ENCODE measurements at places on chromosomes 6 and 20.

GRCh38 chr6:110327391-110327790 lies 30.8 kb downstream of the METTL24 start:
- no peak for DNase-seq

DNA sequence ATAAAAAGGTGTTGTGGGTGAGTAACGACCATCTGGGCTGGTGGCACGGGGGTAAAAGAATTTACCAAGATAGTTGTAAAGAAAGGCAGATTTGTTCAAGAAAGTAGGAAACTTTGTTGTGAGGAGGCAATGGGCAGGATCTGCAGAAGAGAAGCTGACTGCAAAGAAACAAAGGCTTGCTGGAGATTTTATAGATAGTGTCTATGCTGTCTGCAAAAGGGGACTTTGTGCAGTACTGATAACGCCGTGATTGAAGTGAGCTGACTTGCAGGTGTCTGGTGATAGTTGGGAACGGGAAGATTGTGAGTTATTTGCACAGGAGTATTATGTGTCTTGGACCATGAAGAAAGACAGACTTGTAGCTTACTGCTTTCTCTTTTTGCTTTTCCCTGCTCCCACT lies 36.8 kb upstream of the GSTA3 start:
- DNase-seq: no peak

DNA sequence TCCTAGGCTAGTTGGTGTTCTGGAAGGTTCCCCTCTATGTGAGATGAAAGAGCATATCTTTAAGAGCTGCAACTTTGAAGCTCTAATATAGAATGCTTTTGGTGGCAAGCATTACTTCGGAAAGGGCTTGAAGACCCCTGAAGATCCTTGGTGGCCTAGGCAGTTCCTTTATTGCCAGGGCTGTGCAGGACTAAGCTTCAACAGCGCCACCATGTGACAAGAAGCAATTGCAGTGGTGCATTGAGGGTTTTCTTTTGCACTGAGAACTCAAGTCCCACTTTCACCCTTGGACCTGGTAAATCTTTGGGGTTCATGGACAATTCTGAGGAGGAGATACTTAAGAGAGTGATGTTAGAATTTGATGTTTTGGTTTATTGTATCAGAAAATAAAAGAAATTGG lies 237.4 kb upstream of the GMDS start:
- no peak for DNase-seq

DNA sequence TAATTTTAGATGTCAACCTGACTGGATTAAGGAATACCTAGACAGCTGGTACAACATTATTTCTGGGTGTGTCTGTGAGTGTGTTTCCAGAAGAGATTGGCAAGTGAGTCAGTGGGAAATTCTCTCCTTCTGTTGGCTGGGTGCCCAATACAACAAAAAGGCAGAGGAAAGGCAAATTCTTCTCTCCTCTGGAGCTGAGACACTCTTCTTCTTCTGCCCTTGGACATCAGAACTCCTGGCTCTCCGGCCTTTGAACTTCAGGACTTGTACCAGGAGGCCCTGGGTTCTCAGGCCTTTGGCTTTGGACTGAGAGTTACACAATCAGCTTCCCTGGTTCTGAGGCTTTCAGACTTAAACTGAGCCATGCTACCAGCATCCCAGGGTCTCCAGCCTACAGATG lies 7.8 kb upstream of the BTN3A1 start:
- DNase-seq: no peak

DNA sequence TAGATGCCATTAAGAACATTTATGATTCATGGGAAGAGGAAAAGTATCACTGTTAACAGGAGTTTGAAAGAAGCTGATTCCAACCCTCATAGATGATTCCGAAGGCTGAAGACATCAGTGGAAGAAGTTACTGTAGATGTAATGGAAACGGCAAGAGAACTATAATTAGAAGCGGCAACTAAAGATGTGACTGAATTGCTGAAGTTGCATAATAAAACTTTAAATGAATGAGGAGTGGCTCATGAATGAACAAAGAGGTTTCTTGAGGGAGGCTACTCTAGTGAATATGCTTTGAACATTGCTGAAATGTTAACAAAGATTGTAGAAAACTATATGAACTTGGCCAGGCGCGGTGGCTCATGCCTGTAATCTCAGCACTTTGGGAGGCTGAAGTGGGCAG lies 84.1 kb downstream of the PHIP start:
- no peak for DNase-seq

- DNase-seq: no peak
Observed at GRCh38 chr20:59184880-59185447, 21.3 kb downstream of the ZNF831 start.

DNA sequence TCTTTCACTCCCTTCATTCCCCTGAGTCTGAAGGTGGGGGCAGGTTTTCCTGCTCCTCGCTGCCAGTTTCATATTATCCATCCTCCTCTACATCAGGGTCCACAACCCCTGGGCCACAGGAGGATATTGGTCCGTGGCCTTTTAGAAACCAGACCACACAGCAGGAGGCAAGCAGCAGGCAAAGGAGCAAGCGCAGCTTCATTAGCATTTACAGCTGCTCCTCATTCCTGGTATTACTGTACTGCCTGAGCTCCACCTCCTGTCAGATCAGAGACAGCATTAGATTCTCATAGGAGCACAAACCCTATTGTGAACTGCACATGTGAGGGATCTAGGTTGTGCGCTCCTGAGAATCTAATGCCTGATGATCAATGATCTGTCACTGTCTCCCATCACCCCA lies 380.3 kb downstream of the ARHGAP18 start:
- DNase-seq: no peak

- no peak for DNase-seq
Observed at GRCh38 chr6:136846046-136846445, 23.7 kb downstream of the PEX7 start.

DNA sequence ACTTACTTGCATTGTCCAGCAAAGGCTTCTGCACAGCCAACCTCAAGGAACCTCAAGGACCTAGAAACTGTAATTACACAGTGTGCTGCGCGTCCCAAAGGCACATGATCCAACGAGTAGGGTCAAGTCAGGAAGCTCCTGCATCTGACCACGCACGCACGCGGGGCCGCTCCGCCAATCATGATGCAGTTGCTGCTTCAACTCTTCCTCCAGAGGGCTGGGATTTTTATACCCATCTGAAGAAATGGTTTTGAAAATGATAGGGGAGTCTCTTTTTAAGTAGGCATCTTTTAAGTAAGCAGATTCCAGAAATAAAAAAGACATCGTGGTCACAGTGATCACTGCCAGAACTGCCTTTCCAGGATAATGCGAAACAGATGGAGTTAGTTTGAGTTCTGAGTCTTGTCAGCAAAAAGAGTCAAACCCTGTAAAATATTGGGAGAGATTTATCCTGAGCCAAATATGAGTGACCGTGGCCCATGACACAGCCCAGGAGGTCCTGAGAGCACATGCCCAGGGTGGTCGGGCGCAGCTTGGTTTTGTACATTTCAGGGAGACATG lies 34.0 kb downstream of the KIF25 start:
- no peak for DNase-seq

DNA sequence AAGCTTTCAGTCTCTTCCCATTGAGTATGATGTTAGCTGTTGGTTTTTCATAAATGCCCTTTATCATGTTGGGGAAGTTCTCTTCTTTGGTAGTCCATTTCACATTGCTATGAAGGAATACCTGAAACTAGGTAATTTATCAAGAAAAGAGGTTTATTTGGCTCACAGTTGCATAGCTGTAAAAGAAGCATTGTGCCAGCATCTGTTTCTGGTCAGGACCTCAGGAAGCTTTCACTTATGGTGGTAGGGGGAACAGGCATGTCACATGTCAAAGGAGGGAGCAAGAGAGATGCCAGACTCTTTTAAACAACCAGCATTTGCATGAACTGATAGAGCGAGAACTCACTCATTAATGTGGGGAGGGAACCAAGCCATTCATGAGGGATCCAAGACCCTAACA lies 48.0 kb upstream of the MAPK13 start:
- no peak for DNase-seq

GRCh38 chr20:15162079-15162647 lies 824.8 kb upstream of the FLRT3 start:
- no peak for DNase-seq

DNA sequence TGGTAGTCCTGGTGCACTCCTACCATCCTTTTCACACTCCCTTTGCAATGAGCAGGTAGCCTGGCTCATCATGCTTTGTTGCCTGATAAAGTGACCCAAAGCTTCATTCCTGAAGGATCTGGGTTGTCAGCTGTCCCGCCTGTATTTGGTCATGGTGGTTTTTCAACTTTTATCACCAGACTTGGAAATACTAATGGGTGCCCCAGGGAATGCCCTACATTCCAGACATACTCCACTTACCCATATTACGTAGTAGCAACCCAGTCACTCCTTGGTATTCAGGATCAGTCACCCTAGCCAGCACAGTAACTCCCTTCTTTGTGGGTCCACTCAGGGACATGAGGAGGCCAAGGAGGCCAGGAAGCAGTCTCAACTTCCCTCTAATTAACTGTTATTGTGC lies 199.2 kb downstream of the MAFB start:
- no peak for DNase-seq

GRCh38 chr20:56278196-56278595 lies 29.7 kb downstream of the MC3R start:
- DNase-seq: no peak

GRCh38 chr6:82374516-82374915 lies 10.9 kb downstream of the TPBG start:
- DNase-seq: no peak

- no peak for DNase-seq
Observed at GRCh38 chr20:56637576-56637975, 8.5 kb downstream of the TFAP2C start.

- DNase-seq: no peak
Observed at GRCh38 chr20:6611911-6612605, 155.4 kb upstream of the BMP2 start.

- DNase-seq: no peak
Observed at GRCh38 chr6:134816780-134817179, 133.1 kb downstream of the ALDH8A1 start.

DNA sequence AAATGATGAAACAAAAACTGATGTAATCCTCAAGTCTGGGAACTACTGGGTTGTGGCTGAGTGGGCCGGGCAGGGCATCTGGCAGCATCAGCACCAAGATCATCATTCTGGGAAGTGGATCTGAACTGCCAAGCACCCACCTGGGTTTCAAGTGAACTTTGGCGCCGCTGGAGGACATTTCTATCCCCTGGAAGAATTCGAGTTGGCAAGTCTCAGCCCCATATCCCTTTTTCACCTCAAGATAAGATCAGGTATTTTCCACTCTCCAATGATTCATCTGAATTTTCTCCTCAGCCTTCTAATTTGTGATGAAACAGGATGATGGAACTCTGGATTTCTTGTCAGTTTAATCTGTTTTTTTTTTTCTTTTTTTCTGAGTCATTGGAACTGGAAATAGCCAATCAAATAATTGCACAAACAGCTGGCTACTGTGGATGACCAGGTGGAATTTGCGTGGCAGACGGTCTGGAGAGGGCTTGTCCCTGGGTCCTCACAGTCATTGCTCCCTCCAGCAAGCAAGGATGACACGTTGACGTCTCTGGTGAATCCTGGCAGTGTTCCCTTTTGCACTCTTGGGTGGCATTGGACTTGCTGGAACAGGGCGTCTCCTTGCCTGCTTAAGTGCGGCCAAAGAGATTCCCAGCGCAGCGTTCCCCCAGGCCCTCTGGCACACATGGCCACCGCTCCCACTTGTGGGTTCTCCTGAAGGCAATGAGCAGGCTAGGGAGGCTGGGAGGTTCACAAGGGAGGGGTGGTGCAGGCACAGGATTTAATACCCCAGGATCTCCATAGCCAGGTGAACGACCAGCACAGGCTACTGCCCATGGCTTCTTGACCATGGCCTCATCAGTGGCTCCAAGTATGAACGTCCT lies 80.4 kb downstream of the DHX35 start:
- DNase-seq: no peak

- no peak for DNase-seq
Observed at GRCh38 chr20:54557806-54558590, 82.6 kb downstream of the DOK5 start.

- no peak for DNase-seq
Observed at GRCh38 chr6:53437557-53438202, 88.9 kb upstream of the ELOVL5 start.

- no peak for DNase-seq
Observed at GRCh38 chr6:143258945-143259344, 191.6 kb downstream of the ADAT2 start.

DNA sequence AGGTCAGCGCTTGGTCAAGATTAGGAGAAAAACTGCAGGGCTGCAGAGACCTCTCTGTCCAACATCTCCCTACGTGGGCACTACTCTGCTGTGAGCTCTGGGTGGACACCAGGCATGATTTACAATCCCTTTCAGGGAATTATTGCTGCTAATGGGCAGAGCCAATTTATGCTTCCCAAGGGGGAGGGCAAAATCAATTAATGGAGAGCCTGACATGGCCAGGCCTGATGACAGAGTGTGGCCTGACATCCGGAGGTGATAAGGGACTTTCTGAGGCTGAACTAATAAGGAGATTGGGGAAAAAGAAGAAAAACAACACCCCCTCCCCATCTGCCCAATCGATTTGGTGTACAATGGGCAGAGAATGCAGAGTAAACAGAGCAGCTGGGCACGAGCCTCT lies 5.0 kb upstream of the KCNK16 start:
- DNase-seq: no peak

GRCh38 chr6:24673625-24674024 lies 6.7 kb downstream of the ACOT13 start:
- no peak for DNase-seq

GRCh38 chr6:85130743-85131142 lies 319.1 kb upstream of the NT5E start:
- no peak for DNase-seq

DNA sequence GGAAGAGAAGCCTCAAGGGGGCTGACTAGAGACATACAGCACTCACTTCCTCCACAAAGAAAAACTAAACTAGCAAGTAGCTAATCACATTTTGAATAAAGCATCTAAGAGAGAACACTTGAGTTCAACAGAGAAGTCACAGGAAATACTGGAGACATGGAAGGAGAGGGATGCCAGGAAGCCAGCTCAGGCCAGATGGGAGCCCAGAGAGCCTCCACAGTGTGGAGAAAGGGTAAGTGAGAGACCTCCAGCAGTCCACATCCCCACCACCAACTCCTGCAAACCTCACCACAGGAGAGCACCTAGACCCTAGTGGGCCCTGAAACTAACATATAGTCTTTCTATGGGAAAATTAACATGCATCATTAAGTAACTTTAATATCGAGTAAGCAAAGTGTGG lies 79.2 kb downstream of the EPM2A start:
- no peak for DNase-seq

DNA sequence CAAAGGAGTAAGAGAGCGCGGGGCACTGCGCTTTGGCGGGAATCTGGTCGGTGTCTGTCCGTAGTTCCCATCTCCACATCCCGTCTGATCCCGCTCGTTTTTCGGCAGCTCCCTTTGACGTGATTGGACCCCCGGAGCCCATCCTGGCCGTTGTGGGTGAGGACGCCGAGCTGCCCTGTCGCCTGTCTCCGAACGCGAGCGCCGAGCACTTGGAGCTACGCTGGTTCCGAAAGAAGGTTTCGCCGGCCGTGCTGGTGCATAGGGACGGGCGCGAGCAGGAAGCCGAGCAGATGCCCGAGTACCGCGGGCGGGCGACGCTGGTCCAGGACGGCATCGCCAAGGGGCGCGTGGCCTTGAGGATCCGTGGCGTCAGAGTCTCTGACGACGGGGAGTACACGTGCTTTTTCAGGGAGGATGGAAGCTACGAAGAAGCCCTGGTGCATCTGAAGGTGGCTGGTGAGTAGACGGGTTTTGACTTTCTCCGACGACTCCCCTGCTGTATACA lies 1.4 kb downstream of the BTN1A1 start:
- DNase-seq: peak; percentile 4

- DNase-seq: no peak
Observed at GRCh38 chr6:143700684-143701348, 23.1 kb downstream of the PHACTR2 start.

Measured in effector CD8-positive, alpha-beta T cell (primary cell).